ENCODE measurements at places on chromosomes 7 and 10. TPM values are rescaled to one million over a fixed set of nuclear protein-coding genes. Genes with fewer than 3 reads are reported as not detected.

- no peak for DNase-seq
Observed at GRCh38 chr10:85649461-85649860, 717.1 kb downstream of the GRID1 start.

IFIT1B gene
- not detected for total RNA-seq

C7orf57 gene
- total RNA-seq = not detected

- no peak for DNase-seq
Observed at GRCh38 chr10:90288391-90288933, 569.4 kb downstream of the HTR7 start.

PDK4 gene
- 325 TPM for total RNA-seq

DNA sequence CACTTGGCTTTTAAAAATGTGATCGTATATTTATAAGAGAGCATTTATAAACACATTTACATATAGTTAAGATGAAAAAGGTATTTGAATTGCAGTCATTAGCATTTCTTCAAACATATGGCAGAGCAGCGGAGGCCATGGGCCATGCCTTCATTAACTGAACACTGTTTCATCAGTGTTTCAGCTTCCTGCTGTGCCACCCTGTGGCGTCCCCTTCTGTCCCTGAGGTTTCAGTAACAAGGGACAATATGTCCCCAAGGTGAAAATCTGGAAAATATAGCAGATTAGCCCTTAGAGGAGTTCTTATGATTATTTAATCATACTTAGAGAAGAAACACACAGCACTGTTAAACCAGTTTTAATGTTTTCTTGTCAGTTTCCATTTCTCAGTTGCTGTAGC lies 577.8 kb downstream of the ETV1 start:
- DNase-seq = no peak

- no peak for DNase-seq
Observed at GRCh38 chr7:1514995-1515401, 10.8 kb upstream of the INTS1 start.

- no peak for DNase-seq
Observed at GRCh38 chr10:84329196-84329611, 815 bp downstream of the CCSER2 start.

DNA sequence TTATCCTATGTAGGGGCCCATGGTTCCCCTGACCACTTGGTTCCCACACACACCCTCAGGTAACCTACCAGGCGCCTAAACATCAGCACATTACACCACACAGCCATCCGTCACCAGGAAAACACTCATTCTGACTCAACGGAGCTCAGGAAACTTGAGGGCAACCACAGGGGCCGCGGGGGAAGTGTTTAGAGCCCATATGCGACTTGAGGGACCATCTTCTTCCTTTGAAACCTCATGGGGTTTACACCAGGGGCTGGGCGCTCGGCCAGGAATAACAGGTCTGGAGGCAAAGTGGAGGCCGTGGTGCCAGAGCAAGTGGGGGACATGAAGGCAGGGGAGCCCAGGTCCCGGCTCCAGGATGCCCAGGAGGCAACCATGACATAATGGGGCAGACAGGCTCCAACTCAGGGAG lies 1.5 kb downstream of the STX1A start:
- DNase-seq = no peak

NEUROG3 gene
- not detected for total RNA-seq

DNA sequence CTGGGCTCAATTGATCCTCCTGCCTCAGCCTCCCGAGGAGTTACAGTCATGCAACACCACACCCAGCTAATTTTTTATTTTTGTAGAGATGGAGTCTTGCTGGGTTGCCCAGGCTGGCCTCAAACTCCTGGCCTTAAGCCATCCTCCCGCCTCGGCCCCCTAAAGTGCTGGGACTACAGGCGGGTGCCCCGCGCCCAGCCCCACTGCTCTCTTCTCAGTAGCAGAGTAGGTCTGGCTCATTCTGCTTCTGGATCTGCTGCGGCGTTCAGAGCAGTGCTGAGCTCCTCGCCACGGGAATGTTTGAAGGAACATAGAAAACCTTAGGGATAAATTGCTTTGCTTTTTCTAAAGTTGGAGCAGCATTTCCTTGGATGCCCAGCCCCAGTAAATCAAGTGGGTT lies 27.4 kb downstream of the WIPI2 start:
- no peak for DNase-seq

DNA sequence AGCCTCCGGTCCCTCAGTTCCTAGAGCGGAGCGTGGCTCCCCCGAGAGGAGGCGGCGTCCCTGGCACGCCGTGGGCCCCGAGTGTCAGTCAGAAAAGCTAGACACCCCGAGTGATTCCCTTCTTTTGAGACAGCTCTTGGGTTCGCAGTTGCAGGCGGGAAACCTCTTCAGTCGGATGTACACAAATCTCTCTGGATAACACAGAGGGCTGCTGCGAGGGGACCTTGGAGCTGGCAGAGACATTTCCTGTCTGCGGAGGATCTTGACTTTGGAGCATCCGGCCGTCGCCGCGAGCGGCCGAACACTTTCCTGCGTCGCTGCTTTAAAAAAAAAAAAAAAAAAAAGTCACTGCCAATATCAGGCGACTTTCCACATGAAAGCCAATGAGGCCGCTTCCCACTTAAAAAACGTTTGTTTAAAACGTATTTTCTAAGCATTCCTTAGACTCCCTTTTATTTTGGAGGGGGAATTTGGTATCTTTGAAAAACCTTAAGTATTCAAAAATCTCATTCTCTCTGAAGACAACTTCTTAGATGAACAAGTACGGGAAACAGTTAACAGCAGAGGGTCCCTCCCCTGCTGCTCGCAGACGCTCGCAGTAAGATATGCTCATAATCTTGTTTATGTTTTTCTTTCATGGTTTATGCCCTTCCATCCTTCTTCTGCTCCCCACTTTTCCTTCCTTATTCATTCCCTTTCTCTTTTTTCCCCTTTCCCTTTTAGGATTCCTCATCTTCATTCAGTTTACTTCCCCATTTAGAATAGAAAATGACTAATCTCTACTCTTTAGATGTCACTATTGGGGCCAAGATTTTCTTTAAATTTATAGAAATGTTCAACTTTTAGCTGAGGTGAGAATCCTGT lies 10.0 kb downstream of the HHEX start:
- no peak for DNase-seq

DNA sequence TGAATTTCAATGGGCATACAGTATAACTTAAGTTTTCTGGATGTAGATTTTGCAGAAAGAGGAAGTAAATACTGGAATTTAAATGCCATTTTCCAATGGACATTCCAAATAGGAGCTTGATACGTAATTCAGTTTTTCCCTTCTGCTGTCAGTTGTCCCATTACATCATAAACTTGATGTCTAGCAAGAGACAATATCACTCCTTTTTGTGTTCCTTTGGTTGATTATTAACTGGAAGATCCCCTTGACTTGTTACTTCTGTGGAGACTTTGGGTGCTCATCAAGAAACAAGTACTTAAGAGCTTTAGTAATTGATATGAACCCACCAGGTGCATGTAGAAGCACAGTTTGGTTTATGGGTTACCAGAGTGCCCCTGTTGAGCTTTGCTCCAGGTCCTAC lies 116.1 kb downstream of the ST7 start:
- no peak for DNase-seq

- DNase-seq = no peak
Observed at GRCh38 chr10:124308811-124309210, 109.9 kb downstream of the OAT start.

GPR15LG gene
- total RNA-seq = not detected

GRCh38 chr7:134777908-134778580 lies 1.4 kb upstream of the CALD1 start:
- DNase-seq = no peak

Measured in left ventricle myocardium inferior (tissue), 1 donor.